ENCODE measurements at places on chromosomes 2 and 18.

- DNase-seq: no peak
Measured at GRCh38 chr2:129754421-129754820, 225.0 kb upstream of the RAB6C start.

DNA sequence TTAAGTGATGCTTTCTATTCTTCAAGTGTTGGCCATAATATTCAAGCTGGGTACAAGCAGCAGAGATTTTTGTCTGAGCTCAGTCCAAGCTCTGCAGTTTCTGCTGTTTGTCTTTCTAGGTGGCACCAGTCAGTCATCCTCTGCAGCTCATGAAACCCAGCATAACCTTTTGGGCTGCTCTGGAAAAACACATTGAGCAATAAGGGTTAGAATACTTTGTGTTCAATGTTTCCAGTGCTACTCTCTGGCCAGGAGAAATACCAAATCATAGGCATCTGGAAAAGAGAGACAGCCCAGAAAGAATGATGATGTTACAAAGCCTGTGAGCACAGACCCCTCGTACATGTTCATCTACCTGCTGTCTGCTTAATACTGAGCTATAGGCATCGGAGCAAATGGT, 19.5 kb upstream of the WIPF1 start:
- no peak for DNase-seq

DNA sequence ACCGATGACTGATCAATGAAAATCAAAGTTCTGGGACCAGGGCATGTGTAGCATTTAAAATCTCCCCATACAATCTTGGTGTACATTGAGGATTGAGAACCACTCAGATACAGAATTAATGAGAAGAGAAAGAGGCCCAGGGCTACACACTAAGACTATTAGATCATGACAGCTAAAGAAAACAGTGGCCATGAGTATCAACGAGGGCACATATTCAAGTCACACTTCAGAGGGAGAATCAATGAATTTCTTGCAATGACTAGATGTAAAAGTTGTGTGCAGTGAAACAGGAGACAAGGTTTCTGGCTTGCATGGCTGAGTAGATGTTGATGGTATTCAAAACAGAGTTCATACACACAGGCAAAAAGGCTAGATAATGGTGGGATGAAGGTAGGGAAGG, 29.1 kb downstream of the METTL8 start:
- no peak for DNase-seq

DNA sequence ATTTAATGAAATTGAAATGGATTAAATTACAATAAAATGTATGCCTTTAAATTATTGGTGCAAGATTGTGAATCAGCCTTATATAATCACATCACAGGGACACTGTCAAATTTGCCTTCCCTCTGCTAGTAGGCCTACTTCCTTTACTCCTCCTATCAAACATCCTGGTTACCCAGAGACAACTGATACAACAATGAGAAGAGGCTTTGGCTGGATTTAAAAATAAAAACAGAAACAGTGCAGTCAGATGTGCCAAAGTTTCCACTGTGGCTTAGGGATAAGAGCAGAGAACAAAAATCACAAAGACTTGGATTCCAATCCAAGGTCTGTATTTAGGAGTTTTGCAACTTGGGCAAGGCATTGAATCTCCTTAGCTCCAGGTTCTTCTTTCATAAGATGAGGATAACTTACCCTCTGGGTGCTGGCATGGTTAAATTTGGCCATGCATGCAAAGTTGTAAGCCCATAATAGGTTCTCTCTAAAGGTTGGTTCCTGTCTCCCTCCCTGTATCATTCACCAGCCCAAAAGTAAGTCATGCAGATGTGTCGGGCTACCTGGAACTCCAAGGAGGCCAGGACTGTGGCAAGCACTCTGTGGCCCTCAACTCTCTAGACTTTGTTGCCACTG, 99.3 kb upstream of the LRATD1 start:
- DNase-seq: no peak

- no peak for DNase-seq
Measured at GRCh38 chr18:62977512-62977911, 262.2 kb downstream of the PHLPP1 start.

- DNase-seq: no peak
Measured at GRCh38 chr2:38723173-38723572, 28.0 kb downstream of the SRSF7 start.

- DNase-seq: no peak
Measured at GRCh38 chr18:6566338-6566911, 151.7 kb upstream of the L3MBTL4 start.

- DNase-seq: no peak
Measured at GRCh38 chr2:170162271-170162632, 15.7 kb upstream of the MYO3B start.

DNA sequence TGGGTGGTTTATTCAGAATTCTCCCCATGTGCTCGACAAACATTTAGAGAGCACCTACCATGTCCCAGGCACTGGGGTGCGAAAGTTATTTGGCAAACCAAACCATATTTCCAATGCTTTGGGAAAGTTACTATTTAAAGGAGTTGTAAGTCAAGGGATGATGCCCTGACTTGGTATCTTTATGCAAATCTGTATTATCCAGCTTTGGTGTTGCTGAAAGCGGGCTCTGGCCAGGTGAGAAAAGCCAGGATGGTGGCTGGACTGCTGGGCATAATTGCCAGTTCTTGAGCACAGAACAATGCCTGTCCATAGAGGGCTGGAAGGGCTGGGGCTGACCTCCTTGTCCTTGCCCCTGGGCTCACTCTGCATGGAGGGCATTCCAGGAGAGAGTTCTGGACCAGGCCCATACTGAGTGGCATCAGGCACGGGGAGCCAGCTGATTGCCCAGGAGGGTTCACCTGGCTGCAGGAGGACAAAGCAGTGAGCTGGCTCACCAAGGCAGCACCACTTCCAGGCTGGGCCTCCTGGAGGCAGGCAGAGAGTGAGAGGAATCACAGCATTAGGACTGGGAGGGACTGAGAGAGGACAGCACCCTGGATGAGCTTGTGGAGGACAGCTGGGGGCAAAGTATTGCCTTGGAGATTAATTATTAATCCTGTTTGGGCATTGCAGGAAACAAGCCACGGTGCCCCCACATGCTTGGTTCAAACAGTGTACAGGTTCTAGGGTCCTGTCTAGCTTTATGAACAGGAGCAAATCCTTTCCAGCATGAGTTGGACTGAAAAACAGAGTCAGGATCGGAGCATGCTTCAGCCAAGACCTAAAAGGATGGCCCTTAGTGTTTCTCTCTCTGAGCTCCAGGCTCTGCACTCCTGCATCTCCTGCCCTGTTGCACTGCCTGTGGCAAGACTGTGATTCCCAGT, 7.1 kb downstream of the KHK start:
- no peak for DNase-seq

GRCh38 chr2:224038049-224038829, 847 bp downstream of the SERPINE2 start:
- DNase-seq: peak; percentile 57

DNA sequence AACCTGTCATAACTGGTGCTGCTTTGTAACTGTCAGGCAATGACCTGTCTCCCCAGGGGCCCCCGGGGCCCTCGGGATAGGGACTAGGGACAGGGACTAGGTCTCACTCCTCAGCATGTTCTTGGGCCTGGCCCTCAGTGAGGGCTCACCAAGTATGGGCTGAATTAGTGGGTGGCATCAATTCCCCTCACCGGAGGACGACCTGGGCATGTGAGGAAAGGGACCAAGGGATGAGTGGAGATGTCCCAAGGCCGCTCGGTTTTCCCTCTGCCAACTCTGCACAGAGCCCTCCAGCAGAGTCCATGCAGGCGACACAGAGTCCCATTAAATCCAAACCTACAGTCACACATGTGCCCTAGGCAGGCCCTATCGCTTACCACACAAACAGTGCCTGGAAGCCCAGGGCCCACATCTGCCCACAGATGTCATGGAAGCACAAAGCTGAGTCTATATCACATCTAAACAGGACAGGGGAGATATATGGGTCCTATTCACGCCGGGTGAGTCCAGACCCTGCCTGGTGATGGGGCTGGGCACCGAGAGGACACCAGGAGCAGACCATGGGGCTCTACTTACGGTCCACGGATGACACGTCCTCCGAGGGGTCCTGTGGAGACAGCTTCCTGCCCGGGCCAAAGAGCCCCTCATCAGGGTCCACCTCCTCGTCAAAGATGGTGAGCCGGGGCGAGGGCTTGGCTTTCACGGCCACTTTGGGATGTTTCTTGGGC, 26.6 kb downstream of the HS1BP3 start:
- no peak for DNase-seq
